ENCODE measurements at places on chromosomes 5 and 9. TPM values are rescaled to one million over a fixed set of nuclear protein-coding genes. Genes with fewer than 3 reads are reported as not detected.
A peak's percentile ranks its signal among the peaks of the same experiment; 100 is the strongest.

The GRIA1 gene
- not detected for total RNA-seq

The PSIP1 gene
- total RNA-seq, result 67.7 TPM

The FAM78A gene
- 12.4 TPM for total RNA-seq

The NSG2 gene
- total RNA-seq, result 0.05 TPM

The CCL27 gene
- total RNA-seq, result not detected

The IL5 gene
- not detected for total RNA-seq

DNA sequence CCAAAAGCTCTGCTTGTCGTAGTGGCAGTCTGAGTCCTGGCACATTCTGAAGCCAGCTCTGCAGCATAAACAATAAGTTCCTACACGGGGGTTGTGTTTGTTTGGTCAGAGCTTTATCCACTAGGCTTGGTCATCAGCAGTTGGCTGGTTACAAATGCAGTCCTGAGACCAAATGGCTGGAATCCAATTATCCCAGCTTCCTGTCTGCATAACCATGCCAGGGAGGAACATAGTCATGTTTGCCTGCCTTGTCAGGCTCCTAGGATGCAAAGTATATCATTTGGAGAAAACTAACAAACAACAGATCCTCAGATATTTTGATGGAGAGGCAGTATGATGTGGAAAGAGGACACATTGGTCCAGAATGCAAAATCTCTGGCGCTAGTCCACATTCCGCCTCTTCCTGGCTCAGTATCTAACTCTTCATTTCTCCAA lies 85.8 kb downstream of the FBXO38 start:
- peak; percentile 90 for DNase-seq

DNA sequence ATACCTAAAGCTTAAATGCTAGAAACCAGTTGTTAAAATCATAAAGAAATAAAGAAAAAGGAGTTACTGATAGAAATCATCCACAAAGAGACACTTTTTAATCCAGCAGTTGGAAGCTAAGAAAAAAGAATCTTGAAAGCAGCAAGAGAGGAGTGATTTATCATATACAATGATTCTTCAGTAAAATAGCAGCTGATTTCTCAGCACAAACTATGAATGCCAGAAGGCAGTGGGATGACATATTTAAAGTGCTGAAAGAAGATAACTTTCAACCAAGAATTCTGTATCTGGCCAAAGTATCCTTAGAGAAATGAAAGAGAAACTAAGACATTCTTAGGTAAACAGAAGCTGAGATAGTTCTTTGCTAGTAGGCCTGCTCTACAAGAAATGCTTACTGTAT lies 366.0 kb downstream of the HTR1A start:
- DNase-seq, result no peak

- DNase-seq, result no peak
Observed at GRCh38 chr9:129162497-129163197, 15.4 kb downstream of the IER5L start.

DNA sequence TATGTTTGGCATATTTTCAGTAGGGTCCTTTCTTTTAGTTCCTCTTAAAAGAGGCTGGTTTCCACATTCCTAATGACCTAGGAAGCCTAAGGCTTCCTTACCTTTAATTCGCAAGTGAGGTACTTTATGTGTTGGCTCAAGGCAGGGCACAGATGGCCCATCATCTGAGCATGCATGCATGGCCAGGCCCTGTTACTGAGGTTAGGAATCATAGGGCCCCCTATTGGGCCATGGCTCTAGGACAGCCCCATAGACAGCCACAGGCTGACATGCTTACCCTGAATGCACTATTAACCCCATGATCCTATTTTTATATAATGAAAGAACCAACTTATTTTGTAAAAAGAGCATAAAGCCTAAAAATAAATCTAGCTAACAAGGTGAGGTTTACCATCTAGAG lies 271.4 kb downstream of the ELAVL2 start:
- DNase-seq, result no peak

DNA sequence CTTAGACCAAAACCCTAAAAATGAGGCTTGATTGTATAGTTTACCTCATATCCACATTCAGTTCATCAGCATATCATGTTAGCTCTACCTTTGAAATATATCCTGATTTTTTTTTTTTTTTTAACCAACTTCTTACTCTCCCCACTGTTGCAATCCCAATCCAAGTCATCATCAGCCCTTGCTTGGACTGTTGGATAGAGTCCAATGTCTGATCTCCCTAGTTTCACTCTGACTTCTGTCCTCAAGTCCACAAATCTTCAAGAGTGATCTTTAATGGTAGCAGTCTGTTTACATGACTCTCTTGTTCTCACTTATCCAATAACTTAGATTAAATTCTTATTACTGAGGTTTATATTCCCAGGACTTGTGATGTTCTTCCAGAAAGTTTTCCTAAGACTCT lies 30.8 kb downstream of the NAA35 start:
- DNase-seq, result no peak

DNA sequence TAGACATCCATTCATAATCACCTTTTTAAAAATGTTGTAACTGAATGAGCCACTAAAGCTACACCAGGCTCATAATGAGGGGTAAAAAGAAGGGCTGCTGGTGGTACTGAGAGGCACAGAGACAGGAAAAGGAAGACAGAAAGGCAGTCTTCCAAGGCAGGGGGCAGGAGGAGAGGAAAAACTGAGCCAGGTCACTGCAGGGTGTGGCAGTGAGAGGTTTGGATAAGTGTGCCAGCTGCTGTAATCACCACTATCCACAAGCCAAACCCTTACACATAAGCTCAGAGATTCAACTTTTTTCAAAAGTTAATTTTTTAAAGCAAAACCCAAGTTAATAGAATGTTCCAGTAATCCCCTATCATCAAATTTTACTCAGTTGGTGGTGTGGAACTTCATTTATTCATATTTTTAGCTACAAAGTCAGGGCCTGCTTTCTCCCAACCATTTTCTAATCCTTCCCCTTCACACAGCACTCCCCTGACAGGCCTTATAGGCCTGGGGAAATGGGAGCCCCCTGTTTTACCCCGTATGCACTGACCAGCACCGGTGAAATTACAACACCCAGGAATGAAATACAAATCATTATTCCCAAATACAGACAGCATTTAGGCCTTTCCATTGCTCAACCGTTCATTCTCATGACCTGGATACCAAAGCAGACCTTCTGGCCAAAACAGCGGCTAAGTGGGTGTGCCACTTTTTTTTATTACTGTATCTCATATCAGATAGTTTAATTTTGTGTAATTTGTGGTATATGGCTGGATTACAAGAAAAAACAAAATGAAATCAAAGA lies 76.3 kb downstream of the EFNA5 start:
- DNase-seq, result no peak

DNA sequence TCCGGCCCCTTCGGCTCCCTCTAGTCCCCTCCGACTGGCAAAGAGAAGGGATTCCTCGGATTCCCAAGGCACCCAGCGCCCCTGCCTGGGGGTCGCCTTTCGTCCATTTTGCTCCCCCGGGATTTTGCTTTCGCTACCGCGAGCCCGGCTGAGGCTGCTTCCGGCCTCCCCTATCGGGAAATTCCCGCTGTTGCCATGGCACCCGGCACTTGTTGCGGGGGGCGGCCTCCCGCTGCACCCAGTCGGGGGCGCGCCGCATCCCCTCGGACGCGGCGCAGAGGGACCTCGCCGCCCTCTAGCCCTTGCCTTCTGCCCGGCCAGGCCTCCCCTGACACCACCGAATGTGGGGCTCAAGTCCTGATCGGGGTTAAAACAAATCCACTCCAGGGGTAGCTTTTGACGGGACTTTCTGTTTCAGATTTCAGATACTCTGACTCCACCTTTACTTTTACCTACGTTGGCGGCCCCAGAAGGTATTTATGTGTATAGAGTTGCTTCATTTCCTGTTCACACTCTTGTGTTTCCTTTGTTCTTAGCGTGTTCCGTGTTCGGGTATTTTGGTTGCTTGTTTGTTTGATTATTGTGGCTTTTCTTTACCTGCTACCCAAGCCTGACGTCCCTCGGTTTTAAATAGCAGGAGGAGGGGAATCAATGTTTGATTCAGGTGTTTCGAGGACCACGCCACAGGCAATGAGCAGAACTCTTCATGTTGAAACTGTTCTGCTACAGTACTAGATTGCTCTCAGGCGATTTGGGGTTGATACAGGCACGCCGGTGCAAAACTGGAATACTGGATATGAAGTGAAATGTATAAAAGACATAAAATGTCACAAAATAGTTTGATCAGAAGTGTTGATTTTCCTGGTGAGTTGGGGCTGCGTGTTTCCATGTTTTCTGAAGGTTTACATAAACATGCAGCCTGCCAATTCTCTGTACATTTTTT lies 1.5 kb downstream of the PARP8 start:
- peak; percentile 27 for DNase-seq

DNA sequence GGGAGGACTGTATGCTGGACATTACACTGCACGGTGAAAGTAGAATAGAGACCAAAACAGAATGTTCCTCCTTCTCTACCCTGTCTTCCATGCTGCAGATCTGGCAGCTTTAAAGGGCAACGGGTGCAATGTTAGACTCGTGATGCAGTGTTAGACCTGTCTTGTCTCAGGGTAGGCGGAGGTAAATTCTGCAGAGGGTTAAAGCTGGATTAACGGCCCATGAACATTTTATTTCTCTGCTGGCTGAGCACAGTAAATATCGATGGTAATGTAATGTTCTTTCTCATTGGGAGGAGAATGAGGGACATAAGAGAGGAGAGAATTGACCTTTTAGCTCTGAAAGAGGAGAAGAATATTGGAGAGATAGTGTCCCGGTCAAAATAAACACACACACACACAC lies 178.9 kb downstream of the NMUR2 start:
- DNase-seq, result no peak

Measured in dermis blood vessel endothelial cell (primary cell).